ENCODE measurements at places on chromosomes 2 and 18. TPM values are rescaled to one million over a fixed set of nuclear protein-coding genes. Genes with fewer than 3 reads are reported as not detected.

MYOM1 gene
- total RNA-seq, result 0.55 TPM

FAM117B gene
- total RNA-seq, result 6.9 TPM

DNA sequence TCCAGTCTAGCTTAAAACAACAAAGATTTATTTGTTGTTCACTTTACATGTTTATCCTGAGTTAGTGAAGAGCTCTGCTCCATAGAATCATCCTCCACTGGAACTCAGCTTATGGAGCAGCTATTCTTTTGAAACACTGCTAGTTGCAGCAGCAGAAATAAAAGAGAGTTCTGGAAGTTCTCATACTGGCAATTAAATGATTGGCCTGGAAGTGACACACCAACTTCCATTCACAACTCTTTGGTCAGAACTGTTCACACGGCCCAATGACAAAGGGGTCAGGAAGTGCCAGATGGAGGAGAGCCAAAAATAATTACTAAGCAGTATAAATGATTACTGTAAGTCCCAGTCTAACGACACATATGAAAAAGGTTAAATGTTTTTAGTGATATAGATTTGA, 39.1 kb downstream of the FBXO11 start:
- DNase-seq, result no peak

IMP4 gene
- total RNA-seq, result 84.8 TPM

- DNase-seq, result no peak
Measured at GRCh38 chr2:3598912-3599854, 4.3 kb downstream of the COLEC11 start.

DNA sequence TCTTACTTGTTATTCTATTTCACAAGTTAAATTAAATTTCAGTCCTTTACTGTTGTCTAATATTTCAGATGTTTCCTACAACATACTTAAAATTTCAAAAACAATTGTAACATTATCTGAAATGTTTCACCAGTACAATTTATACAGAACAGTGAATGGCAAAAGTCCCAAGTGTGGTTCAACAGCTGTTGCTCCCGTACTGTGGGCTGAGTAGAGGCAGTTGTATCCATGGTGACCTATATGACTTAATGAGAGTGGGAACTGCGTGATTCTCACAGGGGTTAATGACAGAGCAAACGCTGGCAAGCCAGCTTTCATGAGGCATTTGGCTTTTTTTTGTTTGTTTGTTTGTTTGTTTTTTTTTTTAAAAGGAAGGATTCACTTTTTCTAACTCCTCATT, 5.3 kb upstream of the PLCL1 start:
- DNase-seq, result no peak

DNA sequence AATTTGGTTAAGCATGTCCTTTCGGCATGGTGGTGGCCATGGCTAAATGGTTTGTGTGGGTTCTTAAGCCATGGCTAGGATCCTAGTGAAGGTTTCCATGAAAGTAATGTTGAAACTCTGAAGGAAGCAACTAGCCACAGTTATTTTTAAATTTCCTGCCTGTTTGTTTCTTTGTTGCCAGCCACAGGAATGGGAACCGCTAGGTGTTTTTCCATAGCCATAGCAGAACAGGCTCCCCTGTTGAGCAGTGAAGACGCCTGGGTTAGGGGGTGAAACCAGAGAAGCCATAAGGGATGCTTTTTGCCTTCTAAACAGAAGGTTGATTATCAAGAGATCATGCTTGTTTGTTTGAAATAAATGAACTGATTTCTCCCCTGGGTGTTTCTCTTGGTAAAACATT, 60.1 kb upstream of the CHMP1B start:
- DNase-seq, result peak; percentile 56
